ENCODE measurements at places on chromosomes 6 and 20.

GRCh38 chr20:62804627-62805154 lies at the start of gene OGFR:
Gene OGFR (plus strand): TSS chr20:62804835. CDS start chr20:62804860, 25 bp downstream.
- no peak for DNase-seq

- DNase-seq, result no peak
Observed at GRCh38 chr20:9583151-9583550, 68.8 kb downstream of the LAMP5 start.

DNA sequence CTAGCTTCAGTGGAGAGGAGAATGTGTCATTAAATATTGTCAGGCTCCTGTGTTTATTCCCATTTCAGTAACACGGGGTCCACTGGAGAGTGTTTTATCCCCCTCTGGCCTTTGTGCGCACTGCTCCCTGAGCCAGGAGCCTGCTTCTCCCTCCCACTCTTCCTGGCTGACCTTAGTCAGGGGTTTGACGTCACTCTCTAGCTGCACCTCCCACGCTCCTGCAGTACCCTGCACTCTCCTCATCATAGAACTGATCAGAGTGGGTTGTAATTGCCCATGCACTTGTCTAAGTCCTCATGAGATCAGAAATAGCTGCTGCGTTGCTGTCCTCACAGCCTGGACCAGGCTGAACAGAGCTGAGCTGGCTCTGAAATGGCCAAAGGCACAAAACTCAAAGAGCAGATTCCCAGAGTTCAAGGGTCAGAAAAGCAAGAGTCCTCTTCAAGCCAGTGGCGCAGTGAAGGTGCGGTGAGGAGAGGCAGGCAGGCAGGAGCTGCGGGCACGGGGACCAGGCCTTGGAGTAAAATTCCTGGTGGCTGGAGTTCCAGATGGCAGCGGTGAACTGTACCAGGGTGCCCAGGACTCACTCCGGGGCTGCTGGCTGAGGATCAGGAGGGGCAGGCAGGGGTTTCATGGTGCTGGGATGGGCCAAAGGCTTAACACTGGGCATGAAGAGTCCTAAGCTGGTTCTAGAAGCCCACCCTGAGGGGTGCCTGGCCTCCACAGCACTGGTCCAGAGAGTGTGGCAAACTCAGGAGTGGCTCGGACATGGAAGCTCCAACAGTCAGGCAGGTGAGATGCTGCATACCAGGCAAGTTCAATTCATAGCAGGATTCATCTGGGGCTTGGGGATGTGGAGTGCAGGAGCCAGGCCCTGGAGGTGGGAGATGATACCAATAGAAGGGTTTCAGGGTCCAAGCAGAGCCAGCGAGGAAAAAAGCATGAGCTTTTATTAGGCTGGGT lies 170.9 kb downstream of the SCP2D1 start:
- DNase-seq, result no peak

DNA sequence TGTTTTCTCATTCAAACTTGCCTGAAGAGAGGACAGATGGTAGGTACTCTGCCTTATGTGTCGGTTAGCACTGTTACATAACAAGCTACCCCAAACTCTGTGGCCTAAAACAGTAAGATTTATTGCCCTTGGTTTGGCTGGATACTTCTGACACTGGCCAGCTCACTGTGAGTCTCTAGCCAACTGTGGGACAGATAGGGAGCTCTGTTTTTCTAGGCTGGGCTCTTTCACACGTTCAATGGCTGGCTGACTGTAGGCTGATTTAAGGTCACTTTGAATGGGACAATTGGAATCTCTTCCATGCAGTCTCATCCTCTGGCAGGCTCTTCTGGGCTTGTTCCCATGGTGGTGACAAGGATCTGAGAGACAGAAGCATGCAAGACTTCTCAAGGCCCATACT lies 39.4 kb upstream of the JAG1 start:
- DNase-seq, result no peak

DNA sequence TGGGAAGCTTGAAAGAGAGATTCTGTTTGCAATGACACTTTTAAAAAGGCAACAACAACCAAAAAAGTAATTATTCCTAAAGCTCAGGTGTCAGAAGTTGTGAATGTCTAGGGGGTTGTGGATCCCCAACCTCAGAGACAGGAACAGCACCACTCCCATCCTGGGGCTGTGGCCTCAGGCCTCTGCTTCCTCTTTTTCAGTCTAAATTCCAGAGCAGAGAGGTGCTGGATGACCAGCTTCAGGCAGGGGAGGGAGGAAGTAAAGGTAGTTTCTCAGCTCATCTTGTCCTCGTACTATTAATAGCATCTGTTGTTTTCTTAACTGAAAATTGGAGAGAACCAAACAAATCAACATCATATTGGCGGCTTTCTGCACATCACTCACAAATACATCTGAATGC lies 8.3 kb downstream of the NT5E start:
- DNase-seq, result peak; percentile 43

GRCh38 chr6:79787626-79788025 lies 156.5 kb downstream of the SH3BGRL2 start:
- DNase-seq, result no peak

DNA sequence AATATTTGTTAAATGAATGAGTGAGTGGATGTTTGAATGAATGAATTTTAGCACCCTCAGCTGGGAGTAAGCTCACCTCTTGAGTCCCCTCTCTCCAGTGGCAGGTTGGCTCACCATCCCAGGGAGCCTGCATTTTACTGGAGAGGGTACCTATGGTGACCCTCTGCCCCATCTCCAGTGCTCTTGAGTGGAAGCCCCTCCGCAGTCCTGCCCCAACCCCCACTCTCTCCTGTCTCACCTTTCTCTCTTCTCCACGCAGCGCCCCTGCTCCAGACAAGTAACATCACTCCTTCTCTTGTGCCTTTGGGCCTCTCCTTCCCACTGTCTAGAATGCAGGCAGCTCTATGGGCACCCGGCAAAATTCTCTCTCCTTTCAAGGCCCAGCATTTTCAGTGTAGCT lies 11.3 kb downstream of the TGM3 start:
- DNase-seq, result no peak

DNA sequence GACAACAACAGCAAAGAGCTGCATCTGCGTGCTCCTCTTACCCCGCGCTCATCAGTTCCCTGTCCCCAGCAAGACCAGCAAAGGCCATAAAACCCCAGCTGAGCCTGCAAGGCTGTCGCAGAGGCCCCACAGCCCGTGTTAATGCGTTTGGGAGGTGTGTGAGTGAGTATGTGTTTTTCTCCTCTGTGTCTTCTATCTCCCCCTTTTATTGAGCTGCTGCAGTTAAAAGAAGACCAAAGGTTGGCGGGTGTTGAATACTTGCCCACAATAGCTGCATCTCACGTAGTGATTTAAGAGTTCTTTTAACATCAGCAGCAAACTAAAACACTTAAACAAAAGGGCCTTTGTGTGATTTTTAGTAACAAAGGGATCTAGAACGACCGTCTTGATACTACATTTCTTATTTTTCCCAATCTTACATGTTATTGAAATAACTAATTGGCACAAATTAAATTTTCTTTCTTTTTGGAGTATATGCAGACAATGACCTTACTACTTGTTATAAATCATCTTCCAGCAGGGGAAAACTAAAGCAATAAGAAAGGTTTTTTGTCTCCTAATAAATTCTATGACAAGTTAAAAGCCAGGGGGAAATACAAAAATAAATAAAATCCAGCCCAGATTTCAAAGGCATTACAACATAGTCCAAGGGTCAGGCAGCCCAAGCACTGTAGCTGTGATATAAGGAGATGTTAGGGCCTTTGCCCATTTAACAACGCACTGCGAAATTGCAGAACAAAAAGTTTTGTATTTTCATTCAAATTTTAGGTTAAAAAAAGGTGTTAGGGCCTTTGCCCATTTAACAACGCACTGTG lies 27.2 kb upstream of the CNKSR3 start:
- no peak for DNase-seq

DNA sequence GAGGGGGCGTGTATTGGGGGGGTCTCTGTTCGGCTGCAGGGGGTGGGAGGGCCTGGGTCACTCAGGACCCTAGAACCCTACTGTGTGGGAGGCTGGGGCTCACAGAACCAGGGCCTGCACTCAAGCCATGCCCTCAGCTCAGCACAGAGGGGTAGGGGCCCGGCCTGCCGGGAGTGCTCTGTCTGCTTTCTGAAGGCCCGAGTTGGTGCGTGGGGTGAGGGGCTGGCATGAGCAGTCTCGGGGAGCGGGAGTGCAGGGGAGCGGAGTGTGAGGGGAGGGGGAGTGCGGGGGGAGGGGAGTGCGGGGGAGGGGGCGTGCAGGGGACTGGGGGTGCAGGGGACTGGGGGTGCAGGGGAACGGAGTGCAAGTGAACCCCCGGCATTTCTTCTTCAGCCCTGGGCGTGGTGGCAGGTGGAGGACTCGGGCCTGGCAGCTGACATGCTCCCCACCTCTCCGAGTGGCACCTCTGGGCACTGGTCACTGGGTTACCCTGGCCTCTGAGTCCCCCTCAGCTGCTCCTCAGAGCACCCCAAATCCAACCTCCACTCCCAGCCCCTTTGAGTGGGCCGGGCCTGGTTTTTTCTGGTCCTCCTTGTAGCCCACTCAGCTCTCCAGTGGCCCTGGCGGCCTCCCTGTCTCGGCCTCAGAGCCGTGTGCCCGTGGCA lies 1.0 kb downstream of the COL20A1 start:
- no peak for DNase-seq

DNA sequence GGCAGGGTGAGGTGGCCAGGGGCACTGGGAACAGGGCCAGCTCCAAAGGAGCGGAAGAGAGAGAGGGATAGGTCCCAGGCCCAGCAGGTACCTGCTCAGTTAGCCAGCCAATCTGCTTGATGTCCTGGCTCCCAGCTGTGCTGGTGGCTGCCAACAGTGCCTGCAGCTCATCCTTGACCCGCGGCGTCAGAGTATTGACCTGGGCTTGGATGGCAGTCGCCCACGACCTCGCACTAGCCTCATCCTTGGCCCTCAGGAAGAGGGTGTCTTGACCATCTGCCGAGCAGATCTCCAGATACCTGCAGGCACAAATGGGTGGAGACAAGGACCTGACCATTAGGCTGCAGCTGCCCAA lies 11.1 kb upstream of the CDK5RAP1 start:
- no peak for DNase-seq

GRCh38 chr20:58293453-58293852 lies 16.1 kb upstream of the RAB22A start:
- no peak for DNase-seq

- DNase-seq, result no peak
Observed at GRCh38 chr20:32524829-32525501, 60.2 kb downstream of the NOL4L start.

DNA sequence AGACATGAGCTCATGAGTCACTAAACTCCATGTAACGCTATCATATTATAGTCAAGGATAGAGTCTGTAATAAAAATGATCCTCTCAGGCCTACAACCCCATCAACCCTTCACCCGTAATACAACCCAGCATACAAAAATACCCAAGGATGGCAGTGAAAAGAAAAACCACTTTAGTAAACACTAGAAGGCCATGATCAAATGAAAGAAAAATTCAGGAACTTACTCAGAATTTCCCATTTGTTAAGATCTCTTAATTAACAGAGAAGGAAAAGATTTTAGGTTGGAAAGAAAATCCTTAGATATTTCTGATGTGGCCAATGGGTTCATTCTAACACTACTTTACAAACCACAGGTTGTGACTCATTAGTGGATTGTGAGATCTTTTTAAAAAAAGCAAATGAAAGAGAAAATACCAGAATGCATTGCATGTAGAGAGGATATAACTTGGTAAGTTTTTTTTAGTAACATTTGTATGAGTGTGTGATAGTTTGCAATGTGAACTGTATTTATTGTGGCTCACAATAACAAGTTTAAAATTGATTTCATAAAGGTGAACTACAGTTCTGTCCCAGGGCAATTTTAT lies 8.0 kb upstream of the UBE2J1 start:
- no peak for DNase-seq

DNA sequence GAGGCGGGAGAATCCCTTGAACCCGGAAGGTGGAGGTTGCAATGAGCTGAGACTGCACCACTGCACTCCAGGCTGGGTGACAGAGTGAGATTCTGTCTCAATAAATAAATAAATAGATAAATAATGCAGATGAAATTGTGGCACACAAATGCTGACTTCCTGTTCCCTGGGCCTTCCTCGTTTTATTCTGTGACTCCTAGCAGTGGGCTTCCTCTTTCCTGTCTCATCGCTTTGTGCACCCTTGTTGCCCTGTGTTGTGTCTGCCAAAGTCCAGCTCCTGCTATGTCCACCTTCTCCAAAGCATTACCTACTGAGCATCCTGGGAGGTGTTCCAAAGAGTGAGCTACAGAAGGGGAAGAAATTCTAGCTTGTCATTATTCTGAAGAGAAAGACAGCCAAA lies 100.2 kb upstream of the TIAM2 start:
- peak; percentile 18 for DNase-seq

- DNase-seq, result no peak
Observed at GRCh38 chr6:16540804-16541752, 220.2 kb downstream of the ATXN1 start.

DNA sequence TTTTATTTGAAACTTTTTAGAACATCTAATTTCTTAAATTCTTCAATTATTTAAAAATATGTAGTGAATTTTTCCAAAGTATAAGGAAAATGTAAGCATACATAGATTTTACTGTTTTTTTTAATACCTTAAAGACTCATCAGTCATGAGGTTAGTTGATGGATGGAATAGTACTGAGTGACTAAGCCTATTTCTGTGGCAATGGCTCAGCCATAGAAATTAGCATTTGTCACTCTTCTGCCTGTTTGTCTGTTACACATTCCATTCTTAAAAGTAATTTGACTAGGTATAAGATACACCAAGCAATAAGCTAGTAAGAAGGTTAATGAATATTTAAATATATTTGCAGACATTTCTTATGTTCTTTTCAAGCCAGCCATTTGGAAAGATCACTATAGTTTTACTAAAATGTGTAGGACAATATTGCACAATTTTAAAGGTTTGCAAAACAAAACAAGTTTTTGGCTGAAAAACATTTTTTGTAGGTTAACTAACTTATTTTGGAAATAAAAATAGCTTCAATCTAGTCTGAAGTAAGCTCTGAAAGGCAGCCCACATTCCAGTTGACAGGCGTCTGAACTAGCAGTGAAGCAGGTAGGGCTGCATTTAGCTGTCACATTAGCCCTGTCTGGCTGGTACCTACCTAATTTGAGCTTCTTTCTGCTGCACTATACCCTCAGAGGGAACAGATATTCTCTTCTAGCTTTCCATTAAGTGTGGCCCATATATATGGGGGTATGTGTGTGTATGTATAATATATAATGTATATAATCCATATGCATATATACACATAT lies 385.7 kb downstream of the GRIK2 start:
- no peak for DNase-seq

DNA sequence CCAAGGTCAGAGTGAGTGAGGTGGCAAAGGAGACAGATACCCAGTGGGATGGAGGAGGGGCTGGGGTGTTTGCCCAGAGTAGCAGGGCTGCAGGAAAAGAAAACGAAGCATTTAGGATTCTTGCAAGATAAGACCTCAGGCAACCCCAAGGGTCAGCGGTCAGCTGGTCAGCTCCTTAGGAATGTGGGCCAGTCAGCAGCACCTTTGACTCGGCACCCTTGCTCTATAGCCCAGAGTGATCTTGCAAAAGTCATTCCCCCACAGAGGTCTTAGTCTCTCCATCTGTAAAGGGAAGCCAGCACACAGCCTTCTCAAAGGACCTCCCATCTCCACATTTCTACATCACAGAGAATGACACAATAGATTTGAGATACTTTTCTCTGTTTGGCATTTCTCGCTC lies 56.7 kb downstream of the VEGFA start:
- no peak for DNase-seq

Data from KBM-7 (cell line).